Effector memory CD4-positive, alpha-beta T cell (primary cell): ENCODE measurements at places on chromosomes 3 and 15.
A peak's percentile ranks its signal among the peaks of the same experiment; 100 is the strongest.

- DNase-seq, result no peak
Measured at GRCh38 chr3:30356866-30357753, 249.3 kb upstream of the TGFBR2 start.

DNA sequence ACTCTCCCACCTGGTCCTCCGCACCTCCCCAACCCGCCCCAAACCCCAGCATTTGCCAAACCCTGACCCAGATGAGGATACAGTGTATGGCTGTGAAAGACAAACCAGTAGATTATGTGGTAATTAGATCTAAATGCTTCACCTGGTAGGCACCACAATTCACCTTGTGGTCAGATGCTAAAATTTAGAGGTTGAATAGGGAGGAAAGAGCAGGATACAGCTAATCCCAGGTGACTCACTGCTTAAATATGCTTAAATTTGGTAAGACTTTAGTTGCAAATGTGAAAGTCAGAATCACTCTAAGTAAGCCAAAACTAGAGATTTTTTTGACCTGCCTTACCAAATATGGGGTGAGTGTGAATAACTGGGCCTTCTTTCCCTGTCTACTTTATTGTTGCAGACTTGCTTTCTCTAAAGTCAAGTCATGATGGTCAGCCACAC lies 105.5 kb downstream of the MME start:
- no peak for DNase-seq

DNA sequence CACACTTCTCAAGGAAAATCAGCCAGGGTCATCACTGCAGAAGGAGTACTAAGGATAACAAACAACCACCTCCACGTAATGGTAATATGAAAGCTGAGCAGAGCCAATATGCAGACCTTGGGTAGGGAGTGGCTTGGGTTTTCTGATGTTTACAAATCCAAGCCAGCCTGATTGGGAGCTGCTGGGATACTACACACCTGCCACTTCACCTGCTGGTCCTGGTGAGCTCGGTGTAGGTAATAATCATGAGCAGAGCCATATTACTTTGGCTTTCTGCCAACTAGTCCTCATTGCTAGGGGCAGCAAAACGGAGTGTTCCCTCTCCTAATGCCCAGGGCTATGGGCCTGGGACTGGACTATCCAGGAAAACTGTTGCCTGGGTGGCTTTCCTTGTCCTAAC lies 433.5 kb upstream of the PPP2R3A start:
- DNase-seq, result no peak

DNA sequence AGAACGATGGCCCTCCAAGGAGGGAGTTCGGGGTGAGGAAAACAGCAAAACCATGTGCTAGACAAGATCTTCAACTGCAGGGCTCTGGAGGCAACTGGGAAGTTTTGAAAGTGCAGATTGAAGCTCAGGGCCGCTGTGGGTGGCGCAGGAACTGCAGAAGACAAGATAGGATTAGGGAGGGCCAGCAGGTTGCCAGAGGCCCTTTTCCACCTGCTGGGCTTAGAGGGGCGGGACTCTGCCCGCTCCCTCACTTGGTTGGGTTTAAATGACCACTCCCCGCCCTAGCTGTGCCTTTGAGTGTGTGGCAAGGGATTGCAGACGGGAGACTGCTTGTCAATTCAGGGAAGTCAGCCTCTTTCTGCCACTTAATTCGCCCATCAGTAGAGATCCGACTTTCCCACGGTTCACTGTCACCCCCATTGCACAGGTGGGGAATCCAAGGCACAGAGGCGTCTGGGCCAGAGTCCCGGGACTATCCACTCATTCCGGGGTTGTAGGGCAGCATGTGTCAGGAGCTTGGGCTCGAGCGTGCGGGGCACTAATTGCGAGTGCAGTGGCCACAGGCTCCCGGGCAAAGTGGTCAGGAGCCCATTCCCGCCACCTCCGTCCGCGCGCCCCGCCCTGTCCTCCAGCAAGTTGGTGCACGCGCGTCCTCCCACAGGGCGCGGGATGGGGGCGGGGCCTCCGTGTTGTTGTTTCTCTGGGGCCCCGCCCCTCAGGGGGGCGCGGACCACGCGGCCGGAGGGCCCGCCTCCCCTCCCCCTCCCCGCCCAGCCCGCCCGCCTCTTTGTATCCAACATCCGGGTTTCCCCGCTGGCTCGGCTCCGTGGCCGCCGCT lies at the start of gene ACVR2B:
Gene ACVR2B, plus strand, starts transcription at position 816 of the 838 bp plus-strand sequence. CDS start 433 bp downstream, outside the sequence.
- peak; percentile 46 for DNase-seq

DNA sequence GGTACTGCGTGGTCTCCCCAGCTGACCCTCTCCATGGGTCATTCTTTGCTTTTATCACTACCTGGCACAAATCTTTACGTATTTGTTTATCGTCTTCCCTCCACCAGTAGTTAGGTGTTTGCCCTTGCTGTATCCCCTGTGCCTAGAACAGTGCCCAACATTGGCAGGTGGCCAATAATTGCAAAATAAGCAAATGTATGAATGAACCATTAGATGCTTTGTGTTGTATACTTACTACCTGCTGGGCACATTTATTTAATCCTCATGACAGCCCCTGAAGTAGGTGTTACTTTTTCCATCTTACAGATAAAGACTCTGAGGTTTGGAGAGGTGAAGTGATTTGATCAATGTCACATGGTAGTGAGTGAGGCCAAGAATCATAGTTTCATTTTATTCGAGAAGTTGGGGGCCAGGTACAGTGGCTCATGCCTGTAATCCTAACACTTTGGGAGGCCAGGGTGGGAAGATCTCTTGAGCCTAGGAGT lies 2.0 kb upstream of the TWF2 start:
- DNase-seq, result no peak

- no peak for DNase-seq
Measured at GRCh38 chr3:48607519-48607918, 1.9 kb downstream of the UQCRC1 start.

- peak; percentile 48 for DNase-seq
Measured at GRCh38 chr3:106534206-106534605, 665.4 kb upstream of the CBLB start.

DNA sequence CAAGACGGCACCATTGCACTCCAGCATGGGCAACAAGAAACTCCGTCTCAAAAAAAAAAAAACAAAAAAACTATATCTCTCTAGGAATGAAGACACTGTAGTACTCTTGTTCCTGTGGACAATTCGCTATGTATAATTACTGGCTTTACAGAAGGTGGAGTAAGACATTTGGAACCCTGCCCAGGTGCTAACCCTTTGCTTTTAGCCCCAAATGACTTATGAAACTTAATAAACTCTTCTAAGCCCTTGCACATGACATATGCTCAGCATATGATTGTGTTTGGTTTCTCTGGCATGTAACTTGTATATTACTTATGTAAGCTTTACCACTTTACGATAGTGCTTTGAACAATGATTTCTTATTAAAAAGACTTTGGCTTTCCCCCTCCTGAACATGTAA lies 27.3 kb upstream of the PRTG start:
- no peak for DNase-seq

GRCh38 chr15:27490867-27491595 lies 520.0 kb downstream of the GABRG3 start:
- no peak for DNase-seq

DNA sequence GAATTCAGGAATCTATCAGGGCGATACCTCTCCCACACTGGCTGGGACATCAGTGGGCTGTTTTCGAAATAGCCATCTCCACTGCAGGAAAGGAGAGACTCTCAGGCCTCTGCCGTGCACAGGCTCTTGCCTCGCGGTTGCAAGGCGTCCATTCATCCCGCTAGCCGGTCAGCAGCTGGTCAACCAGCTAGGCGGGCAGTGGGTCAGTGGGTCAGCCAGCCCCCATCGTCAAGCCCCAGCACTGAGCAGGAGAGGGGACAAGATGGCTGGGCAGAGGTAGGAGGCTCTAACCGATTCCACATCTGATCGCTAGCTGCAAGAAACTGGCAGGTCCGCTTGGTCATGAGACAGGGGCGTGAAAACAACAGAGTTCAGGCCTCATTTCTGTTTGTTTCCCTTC lies 45.1 kb downstream of the MUC4 start:
- DNase-seq, result no peak

DNA sequence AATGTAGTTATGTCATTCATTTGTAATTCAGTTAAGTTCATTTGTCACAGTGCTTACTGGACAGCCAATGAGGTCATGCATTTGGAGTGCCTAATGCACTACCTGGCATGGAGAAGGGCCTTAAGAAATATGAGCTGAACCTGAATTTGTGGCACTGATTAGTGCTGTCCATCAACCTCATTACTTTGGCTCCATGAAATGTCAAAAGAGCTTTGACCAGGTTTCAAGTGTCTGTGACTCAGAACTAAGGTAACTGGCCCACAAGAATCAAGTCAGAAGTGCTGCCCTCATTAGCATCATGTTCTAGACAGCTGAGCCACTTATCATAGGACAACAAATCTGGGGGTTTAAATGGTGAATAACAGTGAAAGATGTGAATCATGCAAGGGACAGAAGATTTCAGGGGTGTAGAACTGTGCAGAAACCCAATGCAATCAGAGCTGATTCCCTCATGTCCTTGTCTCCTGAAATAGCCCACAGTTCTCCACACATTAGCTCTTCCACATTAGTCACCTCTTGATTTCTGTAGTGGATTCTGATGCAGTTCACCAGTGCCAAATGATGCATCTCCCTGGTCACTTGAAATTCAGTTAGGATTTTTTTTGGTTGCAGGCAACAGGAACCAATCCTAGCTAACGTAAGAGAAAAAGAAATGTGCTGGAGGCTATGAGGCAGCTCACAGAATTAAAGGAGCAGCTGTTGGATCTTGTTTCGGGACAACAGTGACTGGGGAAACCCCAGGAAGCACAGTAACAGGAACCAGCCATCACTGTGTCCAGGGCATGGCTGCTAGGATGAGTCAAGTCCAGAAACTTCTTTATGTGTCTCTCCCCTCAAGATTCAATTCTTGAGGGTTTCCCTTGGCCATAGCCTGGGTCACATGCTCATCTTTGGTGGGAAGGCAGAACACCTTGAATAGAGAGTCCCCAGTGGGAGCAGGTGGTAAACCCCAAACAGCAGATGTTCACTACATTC lies 38.7 kb downstream of the CHST2 start:
- DNase-seq, result no peak

GRCh38 chr3:188689101-188689574 lies 482.6 kb upstream of the TPRG1 start:
- no peak for DNase-seq

DNA sequence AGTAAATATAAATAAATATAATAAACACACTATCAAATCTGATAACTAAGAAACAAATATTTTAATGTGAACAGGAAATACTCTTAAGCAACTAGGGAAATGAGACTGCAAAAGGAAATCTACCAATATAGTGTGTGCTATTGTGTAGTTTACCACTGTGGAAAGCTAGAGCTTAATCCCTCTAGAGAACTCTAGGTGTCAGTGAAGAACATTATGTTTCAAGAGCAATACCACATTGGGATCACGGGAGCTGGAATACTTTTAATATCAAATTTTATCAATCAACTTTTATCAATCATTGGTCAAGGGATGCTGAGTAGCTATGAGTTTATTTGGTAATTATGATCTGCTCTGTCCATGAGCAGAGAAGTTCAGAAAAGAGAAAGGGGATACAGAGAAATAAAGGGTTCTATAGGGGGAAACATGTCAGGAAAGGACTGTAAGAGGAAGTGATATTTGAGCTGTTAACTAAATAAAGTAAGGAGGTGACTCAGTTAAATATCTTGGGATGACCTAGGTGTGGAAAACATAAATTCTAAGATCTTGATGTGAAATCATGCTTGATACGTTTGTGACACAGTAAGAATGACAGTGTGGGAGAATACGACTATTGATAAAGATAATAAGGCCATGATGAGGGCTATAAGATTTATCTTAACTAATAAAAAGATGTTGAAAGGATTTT lies 762.2 kb upstream of the ALCAM start:
- no peak for DNase-seq

- no peak for DNase-seq
Measured at GRCh38 chr3:194489736-194490612, 3.2 kb upstream of the ATP13A3 start.

DNA sequence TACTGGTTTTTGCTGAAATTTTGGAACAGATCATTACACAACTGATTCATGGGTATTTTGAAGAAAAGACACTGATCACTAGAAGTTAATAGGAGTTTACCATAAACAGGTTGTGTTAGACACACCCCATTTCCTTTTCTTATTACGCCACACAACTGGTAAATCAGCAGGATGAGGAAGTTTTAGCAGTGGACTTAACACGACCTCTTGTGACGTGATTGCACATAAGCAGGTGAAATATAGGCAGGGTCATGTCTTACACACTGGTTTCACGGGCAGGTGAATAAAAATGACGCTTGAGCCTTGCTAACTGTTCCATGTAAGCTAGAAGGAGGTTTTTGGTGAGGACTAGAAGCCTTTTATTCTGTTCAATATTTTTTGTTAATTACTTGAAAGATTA lies 27.1 kb upstream of the TPRG1 start:
- DNase-seq, result peak; percentile 9

DNA sequence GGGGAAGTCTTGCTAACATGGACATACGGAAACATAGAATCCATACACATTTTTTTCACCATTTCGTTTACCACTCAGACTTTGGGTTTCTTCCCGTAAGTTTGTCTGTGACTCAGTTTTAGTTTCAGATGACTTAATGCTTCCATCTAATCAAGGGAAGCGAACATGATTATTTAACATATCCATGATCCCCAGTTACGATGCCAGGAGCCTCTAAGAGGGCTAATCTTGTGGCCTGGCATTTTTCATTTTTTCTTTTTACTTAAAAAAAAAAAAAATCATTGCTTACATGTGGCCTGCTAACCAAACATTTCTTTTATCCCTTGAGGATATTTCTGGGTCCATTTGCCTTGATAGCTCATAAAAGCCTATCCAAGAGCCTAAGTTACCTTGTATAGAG lies 20.2 kb upstream of the PLOD2 start:
- no peak for DNase-seq

DNA sequence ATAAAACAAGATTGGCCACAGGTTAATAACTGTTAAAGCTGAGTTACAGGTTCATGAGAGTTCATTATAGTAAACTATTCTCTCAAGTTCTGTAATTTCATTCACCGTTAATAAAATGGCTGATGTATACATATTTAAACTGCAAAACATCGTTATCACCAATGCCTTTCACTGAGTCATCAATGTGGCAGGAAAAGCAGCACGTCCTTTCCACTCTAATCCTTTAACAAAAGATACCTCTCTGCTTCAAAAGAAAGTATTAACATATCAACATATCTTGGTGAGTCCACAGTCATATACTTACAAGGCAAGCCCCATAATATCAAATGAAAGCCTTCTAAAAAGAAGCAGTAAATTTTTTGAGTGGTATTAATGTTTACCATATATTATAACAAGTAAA lies 54.5 kb downstream of the UACA start:
- no peak for DNase-seq

DNA sequence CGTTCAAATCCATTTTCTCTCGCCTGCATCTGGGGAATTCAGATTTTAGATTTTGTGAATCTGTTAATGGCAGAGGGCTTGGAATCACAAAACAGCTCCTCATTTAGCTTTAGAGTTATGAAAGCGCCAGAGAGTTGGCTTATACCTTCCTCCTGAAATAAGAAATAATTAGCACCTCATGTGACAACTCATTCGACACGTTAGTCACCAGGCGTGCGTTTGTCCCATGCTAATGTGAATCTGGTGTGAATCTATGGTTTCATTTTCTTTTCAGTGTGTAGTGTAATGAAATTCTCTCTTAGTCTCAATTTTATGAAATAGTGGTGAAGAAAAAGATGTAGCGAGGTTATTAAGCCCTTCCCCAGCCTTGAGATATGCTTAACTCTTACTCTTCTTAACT lies 89.4 kb downstream of the EDEM1 start:
- no peak for DNase-seq
